ENCODE measurements at places on chromosomes 5 and 9.

GRCh38 chr9:83429229-83429628 is 109.0 kb downstream of the FRMD3 start:
- no peak for DNase-seq

GRCh38 chr5:123204251-123204650 is 115.2 kb downstream of the PRDM6 start:
- no peak for DNase-seq

- DNase-seq, result no peak
Measured at GRCh38 chr5:62719061-62719720, 140.6 kb downstream of the LRRC70 start.

GRCh38 chr9:33919276-33919897 is 102.4 kb downstream of the UBE2R2 start:
- DNase-seq, result no peak

- DNase-seq, result no peak
Measured at GRCh38 chr5:179780362-179780761, 13.4 kb upstream of the LTC4S start.

- DNase-seq, result no peak
Measured at GRCh38 chr5:53962306-53962705, 348.1 kb downstream of the ARL15 start.

- no peak for DNase-seq
Measured at GRCh38 chr5:66326276-66326675, 182.2 kb downstream of the SREK1 start.

DNA sequence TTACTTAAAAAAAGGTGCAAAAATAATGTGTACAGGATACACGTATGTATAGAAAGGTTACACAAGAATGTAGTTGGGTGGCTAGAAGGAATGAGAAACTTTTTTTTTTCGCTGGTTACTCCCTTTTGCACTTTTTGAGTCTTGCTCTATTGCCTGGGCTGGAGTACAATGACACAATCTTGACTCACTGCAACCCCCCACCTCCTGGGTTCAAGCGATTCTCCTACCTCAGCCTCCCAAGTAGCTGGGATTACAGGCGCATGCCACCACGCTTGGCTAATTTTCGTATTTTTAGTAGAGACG is 15.8 kb downstream of the FBXW11 start:
- DNase-seq, result no peak

DNA sequence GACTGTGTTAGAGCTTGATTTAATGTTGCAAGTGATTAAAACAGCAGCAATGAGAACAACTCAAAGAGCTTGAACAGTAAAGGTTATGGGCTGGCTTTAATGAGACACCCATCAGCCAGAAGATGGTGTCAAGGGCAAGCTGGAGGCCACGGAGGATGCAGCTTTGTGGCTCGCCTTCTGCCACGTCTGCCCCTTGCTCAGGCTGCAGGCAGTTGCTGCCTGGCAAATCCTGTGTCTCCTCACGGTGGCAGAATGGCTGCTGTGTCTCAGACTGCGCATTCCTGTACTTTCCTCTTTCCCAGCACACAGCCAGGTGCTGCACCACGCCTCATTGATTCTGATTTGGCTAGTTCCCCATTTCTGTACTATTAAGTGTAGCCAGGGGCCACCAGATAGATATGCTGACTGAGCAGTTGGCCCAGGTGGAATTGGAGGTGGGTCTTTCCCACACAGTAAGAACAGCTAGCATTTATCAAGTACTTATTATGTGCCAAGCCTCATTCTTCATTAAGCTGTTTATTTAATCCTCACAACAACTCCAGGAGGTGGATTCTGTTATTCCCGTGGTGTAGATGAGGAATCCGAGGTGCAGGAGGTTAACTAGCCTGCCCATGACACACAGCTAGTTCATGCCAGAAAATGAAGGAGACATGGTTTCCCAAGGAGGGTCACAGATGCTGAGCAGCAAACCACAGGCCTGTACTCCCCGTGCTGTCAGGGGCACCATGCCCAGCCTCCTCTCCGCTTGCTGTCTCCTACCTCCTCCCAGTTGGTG is 3.5 kb downstream of the NXNL2 start:
- DNase-seq, result no peak

DNA sequence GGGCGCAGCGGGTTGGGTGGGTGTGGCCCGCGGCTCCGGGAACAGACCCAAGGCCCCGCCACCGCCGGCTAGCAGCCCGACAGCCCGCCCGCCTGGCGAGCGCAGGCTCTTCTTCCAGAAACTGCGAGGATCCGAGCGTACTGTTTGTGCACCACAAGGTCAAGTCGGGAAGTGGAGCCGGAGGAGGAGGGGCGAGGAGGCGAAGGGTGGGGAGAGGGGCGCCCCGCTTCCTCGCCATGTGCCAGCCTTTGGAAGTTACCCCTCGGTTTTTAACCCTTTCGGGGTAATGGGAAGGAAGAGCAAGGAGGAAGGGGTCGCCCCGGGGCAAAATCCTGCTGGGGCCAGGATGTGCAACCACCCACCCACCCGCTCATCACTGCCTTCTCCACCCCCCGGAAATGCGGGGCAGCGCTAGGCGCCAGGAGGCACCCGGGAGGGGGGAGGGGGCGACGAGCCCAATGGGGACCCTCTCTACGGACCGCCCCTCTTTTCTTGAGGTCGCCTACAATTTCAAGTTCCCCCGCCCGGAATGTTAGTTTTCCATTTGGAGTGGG is 1.1 kb upstream of the JADE2 start:
- no peak for DNase-seq

DNA sequence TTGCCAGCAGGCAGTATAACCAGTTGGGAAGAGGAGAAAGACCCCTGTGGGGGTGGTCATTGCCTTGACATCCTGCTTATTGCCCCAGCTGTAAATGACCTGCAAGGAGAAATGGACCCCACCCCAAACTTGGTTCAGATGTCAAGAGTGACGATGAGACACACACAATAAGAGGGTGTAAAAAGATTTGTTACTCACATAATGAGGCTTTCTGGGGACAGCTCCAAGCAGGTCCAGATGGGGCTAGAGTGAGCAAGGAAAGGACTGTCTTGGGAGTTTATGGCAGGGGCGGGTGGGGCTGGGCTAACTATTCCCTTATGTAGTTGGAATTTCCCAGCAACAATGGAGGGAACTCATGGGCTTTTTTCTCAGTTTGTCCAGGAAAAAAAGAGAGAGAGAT is 24.1 kb downstream of the ZNF484 start:
- no peak for DNase-seq

DNA sequence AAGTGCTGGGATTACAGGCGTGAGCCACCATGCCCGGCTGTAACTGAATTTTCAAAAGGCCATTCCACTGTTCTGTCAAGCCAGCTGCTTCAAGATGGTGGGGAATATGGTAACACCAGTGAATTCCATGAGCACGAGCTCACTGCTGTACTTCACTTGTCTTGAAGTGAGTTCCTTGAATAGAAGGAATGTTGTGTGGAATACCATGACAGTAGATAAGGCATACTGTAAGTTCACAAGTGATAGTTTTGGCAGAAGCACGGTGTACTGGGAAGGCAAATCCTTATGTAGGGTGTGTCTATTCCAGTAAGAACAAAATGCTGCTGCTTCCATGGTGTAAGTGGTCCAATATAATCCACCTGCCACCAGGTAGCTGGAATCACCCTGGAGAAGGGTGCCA is 6.6 kb upstream of the PRXL2C start:
- DNase-seq, result no peak

DNA sequence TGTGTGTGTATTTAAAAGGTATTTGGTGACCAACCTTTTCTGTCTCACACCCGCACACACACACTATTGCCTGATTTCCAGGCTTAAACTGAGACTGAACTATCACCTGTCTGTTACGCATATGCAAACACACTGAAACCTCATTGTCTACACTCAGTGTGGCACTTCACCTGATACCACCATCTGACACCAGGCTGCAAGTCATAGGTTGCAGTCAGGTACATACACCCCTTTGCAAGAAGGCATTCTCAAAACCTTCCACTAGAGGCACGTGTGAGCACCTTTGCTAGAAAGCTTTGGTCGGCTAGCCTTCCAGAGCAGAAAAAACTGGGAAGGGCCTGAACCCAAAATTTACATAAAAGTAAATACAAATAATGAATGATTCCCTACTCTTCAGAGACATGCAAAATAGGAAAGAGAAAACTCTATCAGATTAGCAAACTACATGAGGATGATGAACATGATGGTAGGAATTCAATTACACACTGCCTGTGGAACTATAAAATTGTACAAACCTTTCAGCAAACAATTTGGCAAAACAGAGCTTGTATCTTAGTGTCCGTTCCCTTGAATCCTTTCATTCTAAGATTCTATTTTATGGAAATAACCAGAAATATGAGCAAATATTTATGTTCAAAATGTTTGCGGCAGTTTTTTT is 5.9 kb upstream of the FOXD1 start:
- DNase-seq, result no peak

DNA sequence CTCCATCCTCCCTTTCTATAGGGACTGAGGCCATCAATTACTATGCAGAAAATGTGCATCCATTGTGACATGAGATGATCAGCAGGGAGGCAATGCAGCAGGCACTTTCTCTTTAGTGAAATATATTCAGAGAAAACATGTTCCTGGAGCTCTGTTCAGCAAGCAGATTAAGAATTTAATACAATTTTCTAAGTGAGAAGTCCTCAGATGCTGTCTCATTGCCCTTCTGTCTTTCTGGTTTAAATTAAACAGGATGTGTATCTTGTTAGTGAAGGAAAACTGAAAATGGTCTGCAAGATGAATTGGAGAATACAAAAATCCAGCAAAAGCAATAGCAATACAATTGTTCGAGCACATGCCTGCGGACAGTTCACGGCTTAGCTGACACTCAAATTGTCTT is 445.8 kb upstream of the RIOK2 start:
- DNase-seq, result no peak

GRCh38 chr9:114500697-114501292 is 4.5 kb downstream of the WHRN start:
- DNase-seq, result no peak

DNA sequence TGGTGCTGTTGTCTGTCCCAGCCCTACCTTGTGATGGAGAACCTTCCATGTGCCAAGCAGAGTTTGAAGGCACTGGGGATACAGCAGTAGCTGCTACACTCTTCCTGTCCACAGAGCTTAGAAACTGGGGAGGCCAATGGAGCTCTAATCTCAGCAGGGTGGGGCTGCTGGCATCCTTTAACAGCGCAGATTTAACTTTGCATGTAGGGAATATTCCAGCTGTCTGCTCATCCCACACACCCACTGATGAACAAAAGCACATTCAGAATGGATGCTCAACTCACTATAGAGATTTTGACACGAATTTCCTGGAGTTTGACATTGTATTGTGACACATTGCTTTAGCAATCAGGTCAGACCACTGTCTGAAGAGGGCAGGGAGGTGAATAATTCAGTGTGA is 49.0 kb downstream of the TMEM215 start:
- DNase-seq, result no peak

DNA sequence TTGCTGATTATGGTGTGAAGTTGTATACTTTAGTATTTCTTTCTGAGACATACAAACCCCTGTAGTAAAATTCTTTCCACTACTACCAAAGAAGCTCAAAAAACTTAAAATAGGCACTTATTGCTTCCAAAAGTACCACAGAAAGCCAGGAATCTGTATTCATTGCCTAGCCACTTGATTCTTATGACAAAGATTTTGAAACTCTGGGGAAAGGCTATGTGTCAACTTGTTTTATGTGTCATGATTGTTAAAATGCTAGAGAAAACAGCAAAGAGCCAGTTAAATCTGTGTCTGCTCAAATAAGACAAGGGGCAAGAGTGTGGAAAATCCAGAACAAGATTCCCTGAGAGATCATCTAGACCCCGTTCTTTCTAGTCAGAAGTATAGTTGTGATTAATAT is 6.0 kb downstream of the KIF2A start:
- DNase-seq, result no peak

- no peak for DNase-seq
Measured at GRCh38 chr5:140868721-140869554, at the start of gene PCDHA11. TSS of gene PCDHA11 (plus strand) at chr5:140868957. CDS start at chr5:140869104, 147 bp downstream.

DNA sequence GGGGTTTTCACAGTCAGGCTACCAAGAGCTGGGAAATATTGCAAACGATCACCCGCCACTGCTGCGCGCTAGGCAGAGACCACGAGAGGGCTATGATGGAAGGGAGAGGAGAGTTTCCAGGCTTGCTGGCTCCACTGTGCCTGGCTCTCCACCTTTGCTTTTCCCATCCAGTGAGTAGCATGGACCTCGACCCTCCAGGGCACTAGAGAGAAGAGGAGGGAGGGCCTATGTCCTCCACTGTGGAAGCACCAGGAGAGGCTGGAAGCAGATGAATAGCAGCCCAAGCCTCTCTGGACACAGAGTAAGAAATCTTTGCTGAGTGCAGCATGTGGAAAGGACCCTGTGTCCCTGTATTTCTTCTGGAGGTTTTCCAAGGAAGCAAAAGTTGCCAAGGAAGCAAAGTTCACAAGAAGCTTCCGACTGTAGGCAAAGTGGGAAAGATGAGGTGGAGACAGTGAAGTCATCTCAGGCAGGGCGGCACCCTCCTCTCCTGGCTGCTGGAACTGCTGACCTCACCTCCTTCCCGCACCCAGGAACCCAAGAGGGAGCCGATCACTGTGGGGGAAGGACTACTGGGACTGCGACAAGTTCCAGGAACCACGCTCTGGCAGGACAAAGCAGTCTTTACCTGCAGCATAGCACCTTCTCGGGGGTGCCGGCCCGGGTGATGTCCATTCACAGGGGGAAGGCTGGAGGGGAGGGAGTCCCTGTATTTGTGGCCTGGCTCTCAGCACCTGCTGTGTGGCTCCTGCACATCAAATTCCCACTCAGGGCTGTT is 79.6 kb downstream of the CSNK1A1 start:
- DNase-seq, result no peak

DNA sequence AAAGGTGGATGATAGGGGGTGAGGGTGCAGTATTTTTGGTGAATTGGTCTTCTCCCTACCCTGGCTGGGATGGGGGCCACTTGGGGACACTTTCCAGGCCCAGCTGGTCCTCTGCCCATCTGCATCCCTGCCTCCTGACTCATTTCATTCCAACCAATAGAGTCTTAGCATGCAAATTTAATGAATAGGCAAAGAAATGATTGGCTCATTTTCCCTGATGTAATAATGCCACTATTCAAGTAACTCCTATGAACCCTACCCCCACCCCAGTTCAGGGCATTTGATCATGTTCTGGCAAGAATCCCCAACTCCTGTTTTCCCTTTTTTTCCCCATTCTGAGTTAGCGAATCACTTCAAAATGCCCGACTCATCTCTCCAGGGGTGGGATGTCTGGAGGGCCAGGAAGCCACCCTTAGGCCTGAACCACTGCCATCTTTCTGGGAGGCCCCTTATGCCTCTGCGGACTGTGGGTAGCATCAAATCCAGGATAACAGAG is 56.7 kb downstream of the PCDH1 start:
- no peak for DNase-seq

- DNase-seq, result no peak
Measured at GRCh38 chr9:370086-370485, 155.4 kb downstream of the DOCK8 start.

DNA sequence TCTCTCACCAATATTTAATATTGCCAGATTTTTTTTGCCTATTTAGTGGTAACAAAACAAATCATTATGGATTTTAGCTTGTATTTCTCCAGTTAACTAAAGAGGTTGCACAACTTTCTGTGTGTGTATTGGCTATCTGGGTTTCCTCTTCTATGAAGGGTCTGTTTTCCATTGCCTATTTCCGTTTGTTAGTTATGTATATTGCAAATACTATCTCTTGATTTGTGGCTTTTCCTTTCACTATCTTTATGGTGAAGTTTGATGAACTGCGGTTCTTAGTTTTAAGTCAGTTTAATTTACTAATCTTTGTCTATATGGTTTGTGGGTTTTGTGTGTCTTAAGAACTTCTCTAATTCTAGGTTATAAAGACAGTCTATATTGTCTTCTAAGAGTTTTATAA is 136.3 kb downstream of the CEP120 start:
- DNase-seq, result no peak

- no peak for DNase-seq
Measured at GRCh38 chr5:32223972-32224609, 50.0 kb upstream of the GOLPH3 start.

- DNase-seq, result no peak
Measured at GRCh38 chr9:125375820-125376219, 114.2 kb downstream of the GAPVD1 start.

All from stimulated activated CD4-positive, alpha-beta T cell treated with anti-CD3 and anti-CD28 coated beads, Interleukin-1b, Interleukin-23, amount 100 ng/mL, for 24 hours (primary cell).